ELF-1 (cell line): ENCODE measurements at places on chromosomes 6 and 20.

- no peak for DNase-seq
Observed at GRCh38 chr20:22698259-22698842, 114.0 kb upstream of the FOXA2 start.

DNA sequence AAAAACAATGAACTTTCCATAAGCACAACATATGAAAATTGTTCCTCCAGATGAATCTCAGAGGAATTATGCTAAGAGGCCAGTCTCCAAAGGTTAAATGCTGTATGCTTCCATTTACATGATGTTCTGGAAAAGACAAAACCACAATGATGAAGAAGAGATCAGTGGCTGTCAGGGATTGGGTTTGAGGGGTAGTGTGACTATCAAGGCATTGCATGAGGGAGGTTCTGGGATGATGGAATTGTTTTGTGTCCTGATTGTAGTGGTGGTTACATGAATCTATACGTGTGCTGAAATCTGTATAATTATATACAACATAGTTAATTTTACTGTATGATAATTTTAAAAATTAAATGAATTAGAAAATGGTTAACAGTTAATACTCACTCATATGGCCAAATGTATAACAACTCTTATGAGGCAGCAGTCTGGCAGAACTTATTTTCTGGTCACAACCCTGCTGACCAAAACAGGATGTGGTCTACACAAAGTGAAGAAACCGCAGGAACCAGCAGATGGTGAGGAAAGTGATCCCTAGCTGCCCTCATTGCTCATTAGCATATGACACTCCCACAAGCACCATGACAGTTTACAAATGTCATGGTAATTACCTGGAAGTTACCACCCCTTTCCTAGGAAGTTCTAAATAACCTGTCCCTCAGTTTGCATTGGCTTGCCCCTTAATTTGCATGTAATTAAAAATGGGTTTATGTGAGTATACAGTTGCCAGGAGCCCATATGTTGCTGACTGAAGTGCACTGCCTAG is 31.9 kb downstream of the NSFL1C start:
- no peak for DNase-seq

DNA sequence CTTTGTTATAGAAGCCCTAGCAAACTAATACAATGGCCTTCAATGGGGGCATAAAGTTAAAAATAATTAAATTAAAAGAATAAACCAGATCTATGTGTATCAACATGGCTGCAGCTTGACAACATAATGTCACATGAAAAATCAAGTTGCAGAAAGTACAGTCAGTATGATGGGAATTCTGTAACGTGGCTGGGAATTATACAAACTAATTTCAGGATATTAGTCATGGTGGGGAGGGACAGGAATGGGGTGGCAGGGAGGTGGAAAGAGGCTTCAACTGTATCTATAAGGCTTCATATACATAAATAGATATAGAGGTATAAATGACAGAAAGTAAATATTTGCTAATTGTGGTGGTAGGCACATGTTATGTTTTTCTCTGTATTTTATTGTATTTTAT is 107.1 kb downstream of the UNC5CL start:
- DNase-seq, result no peak

- DNase-seq, result no peak
Observed at GRCh38 chr6:109760208-109760607, 69.1 kb downstream of the FIG4 start.

DNA sequence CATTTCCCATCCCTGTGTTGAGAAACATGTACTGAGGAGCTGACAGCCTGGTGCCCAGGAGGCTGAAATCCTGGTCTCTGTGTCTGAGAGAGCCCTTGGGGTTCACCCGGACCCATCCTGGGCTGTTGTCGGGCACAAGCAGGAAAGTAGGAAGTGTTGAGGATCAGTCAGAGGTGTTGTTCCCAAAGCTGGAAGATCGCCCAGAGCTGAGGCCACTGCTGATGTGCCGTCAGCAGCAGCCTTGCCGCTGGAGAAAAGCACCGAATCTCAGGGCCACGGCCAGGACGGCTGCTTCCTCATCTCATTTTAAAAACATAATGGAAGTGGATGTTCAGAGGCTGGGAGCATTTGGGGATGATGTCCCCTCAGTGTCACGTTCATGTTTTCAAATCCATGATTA is 218.5 kb downstream of the UST start:
- no peak for DNase-seq

GRCh38 chr6:155645325-155645724 is 189.7 kb upstream of the NOX3 start:
- DNase-seq, result no peak

DNA sequence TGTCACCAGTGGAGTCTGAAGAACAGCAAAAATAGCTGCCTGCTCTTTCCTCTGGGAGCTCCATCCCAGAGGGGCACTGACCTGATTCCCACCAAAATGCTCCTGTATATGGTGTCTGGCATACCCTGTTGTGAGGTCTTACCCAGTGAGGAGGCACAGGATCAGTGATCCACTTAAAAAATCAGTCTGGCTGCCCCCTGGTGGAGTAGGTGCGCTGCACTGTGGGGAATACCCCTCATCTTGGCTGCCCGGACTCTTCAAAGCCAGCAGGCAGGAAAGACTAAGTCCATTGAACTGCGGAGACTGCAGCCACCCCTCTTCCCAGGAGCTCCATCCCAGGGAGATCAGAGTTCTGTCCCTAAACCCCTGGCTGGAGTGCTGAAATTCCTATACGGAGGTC is 230.9 kb upstream of the HTR1E start:
- DNase-seq, result peak; percentile 75

DNA sequence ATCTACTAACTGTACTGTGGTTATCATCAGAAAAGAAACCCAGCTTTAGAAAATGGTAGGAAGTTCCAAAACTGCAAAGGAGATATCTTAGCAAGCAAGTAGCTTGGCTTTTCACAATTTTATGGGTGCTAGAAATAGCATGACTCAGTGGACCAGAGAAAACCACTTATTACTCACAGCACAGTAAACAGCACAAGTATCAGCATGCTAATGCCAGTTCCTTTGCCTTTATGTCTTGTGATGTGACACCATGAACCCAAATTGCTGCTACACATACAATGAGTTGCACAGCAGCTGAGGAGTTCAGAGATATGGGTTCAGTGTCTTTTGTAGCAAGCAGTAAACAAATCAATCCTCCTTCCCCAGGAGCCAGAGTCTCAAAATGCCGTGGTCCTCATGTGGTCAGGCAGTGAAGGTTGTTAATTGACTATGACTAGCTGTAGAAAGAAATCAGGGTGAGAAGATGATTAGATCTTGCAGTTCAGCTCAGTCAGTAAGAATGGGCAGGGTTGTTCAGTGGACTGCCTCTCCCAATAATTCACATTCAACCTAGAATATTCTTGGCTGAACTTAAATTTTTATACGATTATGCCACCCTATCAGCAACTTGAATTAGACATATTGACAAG is 73.3 kb downstream of the OPRM1 start:
- DNase-seq, result no peak

DNA sequence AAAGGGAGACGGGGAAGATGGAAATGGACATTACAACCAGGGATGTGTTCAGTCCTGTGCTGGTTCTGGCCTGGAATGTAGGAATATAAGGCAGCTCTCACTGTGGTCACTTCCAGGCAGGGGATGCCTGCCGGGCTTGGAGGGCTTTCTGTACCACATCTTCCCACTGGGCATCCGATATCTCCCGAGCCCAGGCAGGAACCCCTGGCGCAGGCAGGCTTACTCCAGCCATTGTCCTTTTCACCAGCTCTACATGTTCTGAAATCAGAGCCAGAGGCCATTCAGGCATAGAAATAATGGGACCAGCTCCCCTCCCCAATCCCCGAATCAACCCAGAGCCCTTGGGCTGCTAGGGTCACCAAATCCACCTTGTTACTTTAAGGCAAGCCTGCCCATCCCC is 1.4 kb downstream of the MEA1 start:
- DNase-seq, result no peak

GRCh38 chr6:11366183-11366933 is 133.9 kb upstream of the NEDD9 start:
- no peak for DNase-seq

GRCh38 chr20:22350624-22351023 is 233.7 kb downstream of the FOXA2 start:
- DNase-seq, result no peak

GRCh38 chr6:145601397-145601796 is 133.9 kb downstream of the EPM2A start:
- no peak for DNase-seq

DNA sequence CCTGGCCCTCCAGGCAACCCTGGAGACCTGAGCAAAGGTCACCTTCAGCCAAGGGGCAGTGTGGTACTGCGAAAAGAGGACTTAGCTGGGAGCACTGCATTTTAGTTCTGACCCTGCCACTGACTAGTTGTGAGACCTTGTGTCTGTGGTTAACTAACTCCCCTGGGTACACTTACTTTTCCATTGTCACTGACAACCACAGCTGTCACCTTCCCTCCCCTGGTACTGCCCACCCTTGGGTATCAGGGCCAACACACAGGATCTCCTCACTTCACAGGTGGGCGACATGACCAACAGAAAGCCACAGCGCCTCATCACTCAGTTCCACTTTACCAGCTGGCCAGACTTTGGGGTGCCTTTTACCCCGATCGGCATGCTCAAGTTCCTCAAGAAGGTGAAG is 21.6 kb upstream of the GNRH2 start:
- no peak for DNase-seq

GRCh38 chr6:79650950-79651349 is 19.8 kb downstream of the SH3BGRL2 start:
- no peak for DNase-seq

GRCh38 chr6:132320007-132320406 is 81.3 kb downstream of the MOXD1 start:
- DNase-seq, result no peak

GRCh38 chr6:73888050-73888449 is 192.0 kb downstream of the CD109 start:
- DNase-seq, result no peak

DNA sequence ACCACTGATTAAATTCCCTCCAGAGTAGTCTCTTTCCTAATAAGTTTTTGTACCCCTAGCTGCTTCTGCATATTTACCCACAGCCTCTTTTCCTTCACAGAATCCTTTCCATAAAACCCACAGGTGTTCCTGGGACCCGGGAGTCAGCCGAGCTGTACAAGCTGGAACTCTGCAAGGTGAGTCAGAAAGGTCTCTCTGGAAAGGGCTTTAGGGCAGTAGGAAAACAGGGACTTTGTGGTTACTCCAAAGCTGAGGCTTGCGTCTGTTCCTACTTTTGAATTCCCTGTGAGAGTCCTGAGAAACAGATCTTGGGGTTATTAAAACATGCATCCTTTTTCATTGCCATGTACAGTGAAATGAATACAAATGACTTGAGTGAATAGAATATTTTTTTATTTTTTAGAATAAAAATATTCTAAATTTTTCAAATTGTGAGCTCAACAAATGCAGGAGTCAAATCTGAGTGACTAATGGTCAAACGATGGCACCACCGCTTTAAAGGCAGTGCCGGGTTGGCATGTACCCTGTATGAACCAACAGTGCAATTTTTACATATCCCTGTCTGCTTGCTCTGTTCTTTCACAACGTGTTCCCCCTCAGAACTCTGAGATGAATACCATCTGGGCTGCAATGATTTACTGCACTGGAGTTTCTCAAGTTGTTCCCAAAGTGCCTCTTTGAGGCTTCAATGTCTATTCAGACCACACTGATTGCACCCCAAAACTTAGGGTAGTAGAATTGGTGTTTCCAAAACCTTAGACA is 78.4 kb downstream of the GFRAL start:
- DNase-seq, result no peak

- DNase-seq, result peak; percentile 14
Observed at GRCh38 chr6:136846046-136846445, 23.7 kb downstream of the PEX7 start.

DNA sequence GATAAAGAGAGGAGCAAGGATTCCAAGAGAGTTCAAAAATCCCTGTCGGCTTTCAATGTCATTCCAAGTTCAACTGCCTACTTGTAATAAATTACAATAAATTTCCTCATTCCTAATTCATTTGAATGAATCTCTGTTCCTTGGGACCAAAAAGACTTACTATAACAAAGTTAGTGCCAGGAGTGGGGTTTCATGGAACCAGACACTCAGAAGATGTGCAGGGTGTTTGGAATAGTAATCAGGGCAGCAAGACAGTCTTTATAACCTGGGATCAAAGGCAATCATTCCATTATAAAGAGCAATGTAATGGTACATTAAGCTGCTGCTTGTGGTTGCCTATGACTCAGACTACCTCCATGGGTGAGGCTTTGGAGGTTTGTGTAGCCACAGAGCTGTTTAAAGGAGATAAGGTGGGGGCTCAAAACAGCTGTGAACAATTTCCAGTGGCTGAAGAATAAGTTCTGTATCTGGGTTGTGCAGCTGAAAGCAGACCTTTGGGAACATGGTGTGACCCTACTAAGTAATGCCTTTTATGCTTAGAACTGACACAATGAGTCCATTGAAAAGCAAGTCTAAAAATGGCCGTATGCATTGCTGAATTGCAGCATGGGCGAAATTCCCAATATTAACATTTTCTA is 159.9 kb downstream of the LINC00237 start:
- DNase-seq, result no peak

DNA sequence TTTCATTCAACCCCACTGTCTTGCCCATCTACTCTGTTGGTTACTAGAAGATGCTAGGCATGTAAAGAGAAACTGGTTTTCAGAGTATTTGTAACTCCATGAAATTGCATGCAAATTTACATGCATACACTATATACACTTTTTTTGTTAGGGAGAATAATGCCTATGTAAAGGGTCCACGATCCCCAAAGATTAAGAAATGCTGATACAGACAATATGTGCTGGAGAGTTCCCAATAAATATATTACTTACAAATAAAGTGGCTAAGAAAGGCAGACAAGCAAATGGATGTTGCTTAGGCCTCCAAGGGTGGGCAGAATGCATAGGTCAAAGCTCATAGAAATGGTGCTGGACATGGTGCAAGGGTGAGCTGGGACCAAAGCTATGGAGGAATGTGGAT is 109.6 kb upstream of the NHSL1 start:
- no peak for DNase-seq

DNA sequence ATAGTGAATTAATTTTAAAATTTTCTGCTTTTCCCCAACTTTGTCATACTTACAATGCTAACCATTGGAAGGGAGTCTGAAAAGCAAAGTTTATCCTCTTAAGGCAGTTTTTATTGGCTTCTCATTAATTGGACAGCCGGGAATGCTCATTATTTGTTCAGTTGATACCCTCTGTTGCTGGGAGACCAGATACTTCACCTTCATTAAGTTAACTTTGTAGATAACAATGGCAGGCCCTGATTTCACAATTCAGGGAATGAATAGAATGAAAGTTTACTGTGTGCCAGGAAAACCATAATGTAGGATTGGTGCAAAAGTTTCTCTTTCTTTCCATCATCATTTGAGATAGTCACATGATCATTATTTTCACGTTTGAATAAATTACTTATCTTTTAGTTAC is 49.0 kb downstream of the COL19A1 start:
- DNase-seq, result no peak

GRCh38 chr20:58852543-58853271 is at the start of gene GNAS:
GNAS (plus strand) TSS chr20:58852716.
- DNase-seq, result peak; percentile 91

GRCh38 chr6:75458895-75459294 is 34.7 kb downstream of the FILIP1 start:
- no peak for DNase-seq

DNA sequence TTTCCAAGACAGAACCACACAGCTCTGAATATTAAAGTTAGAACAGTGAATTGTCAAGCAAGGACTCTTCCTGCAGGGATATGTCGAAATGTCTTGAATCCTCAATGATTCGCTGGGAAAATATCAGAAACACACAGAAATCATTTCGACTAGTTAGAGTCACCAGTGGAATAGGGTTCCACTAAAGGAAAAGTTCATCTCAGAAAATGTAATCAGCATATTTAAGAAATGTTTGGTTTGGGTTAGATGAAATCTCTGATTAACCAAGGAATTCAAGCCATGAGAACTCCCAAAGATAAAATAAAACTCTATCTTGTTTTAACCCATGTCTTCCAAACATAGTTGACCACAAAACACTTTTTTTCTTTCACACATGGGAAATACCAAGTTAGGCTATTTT is 621.0 kb upstream of the NRSN1 start:
- no peak for DNase-seq
